ENCODE measurements at places on chromosomes 11 and 22. TPM values are rescaled to one million over a fixed set of nuclear protein-coding genes. Genes with fewer than 3 reads are reported as not detected.

DNA sequence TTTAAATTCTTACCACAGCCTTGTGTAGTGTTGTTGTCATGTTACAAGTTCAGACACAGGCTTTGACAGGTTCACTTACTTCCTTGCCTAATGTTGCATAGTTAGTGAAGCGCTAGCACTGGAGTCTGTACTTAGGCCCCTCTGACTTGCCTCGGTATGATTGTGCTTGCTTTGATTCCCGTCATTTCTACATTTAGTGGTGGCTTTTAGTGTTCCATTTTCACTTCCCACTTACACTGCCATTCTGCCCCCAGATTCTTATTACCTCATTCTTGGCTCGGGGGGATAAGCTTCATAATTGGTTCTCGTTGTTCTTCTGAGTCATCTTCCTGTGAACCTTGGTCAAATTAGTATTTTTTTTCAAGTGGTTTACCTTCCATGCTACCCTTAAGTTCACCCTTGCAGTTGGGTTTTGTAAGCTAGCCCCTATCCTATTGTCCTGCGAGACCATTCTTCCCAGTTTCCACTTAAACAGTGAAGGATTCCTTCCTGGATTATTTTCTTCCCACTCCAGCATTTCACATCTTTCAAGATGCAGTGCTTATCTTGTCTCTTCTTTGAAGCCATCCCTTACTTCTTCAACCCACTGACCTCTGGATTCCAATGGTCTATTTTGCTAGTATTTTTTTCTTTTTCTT is 68.7 kb downstream of the DDX10 start:
- peak; percentile 18 for DNase-seq

PLAAT3 gene
- total RNA-seq: 17.3 TPM

DNA sequence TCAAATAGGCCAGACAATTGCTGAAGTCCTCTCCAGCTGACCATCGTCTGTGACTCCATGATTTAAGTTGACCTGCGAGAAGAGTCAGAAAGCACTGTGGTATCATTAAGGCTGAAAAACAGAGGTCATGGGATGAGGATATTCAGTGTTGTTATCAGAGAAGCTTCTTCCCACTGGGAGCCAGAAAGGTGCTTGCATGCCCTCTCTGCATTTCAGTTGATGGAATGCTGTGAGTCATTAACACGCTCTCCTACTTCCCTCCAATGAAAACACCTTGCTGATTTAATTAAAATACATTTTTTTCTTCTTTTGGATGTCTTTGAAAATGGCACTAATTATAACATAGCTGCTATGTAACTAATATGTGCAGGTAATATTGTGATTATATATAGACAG is 667.0 kb downstream of the NTM start:
- DNase-seq: no peak

NPAS4 gene
- total RNA-seq: 0.09 TPM

- DNase-seq: no peak
These were observed 204.2 kb upstream of the ISX start for GRCh38 chr22:34861787-34862186.

GRCh38 chr11:33735271-33736147 is 714 bp downstream of the CD59 start:
- peak; percentile 40 for DNase-seq

- DNase-seq: no peak
These were observed 2.3 kb downstream of the OR51G1 start for GRCh38 chr11:4921796-4922195.

GRCh38 chr22:29375398-29376076 is 12.8 kb downstream of the AP1B1 start:
- no peak for DNase-seq

DNA sequence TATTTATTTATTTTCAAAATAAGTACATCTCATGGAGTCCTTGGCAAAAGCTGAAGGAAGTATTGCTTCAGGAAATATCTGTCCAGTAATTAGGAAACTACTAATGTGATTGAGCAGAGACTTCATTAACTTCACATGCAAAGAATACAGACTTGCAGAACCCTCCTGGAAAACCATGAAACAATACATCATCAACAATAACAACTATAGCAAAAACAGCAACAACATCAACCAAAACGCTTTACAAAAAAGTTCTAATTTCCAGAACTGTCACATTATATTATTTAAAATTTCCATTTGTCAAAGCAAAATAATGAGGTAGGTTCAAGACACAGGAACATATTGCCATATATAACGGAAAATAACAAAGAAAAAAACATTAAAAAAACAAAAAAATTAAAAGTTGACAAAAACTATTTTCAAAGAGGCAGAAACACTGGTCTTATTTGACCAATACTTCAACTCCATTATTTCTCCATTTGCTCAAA is 79.8 kb upstream of the TOP3B start:
- DNase-seq: no peak

KRTAP5-9 gene
- total RNA-seq: not detected

KCNK4 gene
- total RNA-seq: not detected

DNA sequence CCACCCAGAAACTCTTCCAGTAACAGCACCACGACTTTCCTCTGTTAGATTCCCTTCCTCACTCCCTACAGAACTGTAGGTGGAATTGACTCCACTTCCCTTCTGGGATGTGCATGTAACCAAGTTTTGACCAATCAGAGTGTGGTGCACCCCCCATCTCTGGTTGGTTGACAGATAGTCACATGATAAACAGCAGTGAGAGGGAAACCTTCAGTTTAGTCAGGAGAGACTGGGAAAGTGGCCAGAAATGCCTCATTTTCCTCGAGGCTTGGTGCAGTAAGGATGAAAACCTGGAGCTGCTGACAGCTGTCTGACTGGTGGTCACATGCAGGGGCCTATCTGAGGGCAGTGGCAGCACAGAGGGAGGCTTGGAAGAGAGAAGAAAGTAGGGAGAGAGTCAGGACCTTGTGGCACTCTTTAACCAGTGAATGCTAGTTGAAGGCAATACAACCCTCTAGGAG is 67.3 kb upstream of the GRK3 start:
- no peak for DNase-seq

GRCh38 chr11:82765466-82766034 is 31.9 kb upstream of the FAM181B start:
- DNase-seq: no peak

DNA sequence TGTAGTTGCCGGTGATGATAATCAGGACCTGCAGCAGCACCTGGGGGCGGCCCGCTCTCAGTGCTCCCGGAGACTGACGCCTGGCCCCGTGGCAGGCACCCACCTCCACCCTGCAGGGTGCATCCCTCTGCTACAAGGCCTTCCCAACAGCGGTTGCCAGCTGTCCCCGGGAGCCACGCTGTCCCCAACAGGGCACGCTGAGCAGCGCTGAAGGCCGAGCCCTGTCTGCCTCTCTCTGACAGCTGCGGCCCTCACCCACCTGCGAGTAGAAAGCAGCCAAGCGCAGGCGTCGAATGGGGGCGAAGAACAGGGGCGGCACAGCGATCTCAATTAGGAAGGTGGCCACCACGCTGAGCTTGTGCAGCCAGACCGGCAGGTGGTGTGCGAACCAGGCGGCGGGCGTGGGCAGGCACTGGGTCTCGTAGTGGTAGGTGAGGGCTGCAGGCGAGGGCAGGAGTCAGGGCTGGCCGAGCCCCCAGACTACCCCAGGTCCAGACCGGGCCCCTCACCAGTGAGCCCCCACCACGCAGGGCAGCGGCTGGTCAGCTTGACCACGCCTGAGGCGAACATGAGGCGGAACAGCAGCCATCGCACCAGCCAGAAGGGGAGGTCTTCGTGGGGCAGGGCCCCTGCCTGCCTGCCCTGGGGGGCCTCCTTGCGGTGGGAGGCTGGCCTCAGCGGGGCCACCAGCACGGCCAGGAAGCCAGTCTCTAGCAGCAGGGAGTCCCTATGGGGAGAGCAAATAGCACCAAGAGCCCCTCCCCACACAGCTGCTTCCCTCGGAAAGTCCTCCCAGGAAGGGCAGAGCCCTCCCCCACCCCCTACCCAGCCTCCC is 1.5 kb downstream of the LMF2 start:
- DNase-seq: no peak

GRCh38 chr11:118913411-118914125 is 12.2 kb downstream of the BCL9L start:
- no peak for DNase-seq

DNA sequence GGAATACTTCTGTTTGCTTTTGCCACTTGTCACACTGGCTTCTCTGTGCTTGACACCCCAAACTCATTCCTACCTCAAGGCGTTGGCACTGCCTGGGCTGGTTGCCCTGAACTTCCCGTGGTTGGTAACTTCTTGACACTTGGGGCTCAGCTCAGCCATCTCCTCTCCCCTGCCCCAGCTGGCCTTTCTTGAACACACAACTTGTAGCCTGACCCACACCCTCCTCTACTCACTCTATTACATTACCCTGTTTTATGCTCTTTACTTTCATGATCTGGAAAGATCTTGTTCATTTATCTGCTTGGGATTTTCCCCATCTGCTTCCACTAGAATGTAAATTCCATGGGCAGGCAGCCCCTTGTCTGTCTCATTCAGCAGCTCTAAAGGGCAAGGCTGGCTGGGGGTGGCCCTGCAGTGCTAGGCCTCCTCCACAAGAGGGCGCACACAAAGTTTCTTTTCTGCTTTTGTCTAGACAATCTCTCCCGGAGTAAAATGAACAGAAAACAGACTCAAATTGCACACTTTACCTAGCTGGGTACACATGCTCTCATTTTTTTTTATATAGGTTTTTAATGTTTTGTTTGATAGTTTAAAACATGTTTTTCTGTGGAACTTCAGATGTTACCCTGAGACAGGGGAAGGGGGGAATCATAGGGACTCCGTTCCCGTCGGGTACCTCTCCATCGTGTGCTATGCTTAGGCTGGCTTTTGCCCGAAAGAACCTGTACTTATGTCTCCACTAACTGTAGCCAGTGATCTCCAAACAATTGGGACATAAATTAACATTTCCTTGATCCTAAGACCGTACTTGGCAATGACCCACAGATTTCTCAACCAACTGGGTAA is 16.4 kb upstream of the MRGPRX2 start:
- peak; percentile 41 for DNase-seq

ANKK1 gene
- total RNA-seq: 0.11 TPM

DNA sequence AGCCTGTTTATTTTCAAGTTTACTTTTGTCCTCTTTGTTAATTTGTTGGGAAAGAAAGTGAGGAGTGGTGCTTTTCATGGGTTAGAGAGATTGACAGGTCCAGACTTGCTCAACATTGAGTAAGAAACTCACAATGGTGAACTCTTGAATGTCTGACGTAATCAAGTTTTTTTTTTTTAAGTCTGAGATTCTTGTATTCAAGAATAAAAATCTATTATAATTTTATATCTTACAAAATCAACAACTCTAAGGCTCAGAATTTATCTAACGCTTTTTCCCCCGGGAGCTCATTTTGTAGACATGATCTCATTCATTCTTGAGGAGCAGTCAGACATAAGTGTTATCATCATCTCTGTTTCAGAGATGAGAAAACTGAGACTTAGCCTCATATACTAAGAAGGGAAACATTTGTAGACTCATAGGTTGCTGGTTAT is 39.1 kb upstream of the SPTBN2 start:
- DNase-seq: no peak

MMP26 gene
- total RNA-seq: not detected

GRCh38 chr11:15055620-15056356 is 17.6 kb upstream of the CALCB start:
- no peak for DNase-seq

DNA sequence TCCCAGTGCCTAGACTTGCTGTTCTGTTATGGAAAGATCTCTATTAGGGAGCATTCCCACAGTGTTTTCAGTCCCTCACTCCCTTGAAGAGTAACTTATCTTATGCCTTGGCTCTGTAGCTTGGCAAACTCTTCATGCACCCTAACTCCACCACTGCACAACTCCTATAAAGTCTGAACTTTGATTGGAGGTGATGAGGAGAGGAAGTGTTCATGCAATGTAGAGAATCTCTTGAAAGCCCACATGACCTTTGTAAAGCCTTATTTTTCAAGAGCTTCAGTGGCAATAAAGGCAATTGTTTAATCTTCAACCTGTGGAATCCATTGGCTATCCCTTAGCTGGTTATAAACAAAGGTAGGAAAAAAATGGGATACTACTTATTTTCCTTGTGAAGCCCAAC is 176.2 kb downstream of the ETS1 start:
- DNase-seq: no peak
